ENCODE measurements at places on chromosomes 7 and 10. TPM values are rescaled to one million over a fixed set of nuclear protein-coding genes. Genes with fewer than 3 reads are reported as not detected.

Gene ZNF727
- total RNA-seq, result 0.12 TPM

Gene CPXM2
- not detected for total RNA-seq

Gene PLEKHS1
- 0.05 TPM for total RNA-seq

Gene KAZALD1
- 0.57 TPM for total RNA-seq

Gene MYL10
- not detected for total RNA-seq

Gene LIPK
- total RNA-seq, result not detected

Gene ADCYAP1R1
- total RNA-seq, result not detected

Gene WASL
- total RNA-seq, result 7.5 TPM

Gene TMEM236
- total RNA-seq, result 0.05 TPM

Gene SNX10
- 48.3 TPM for total RNA-seq

Gene TAS2R41
- total RNA-seq, result not detected

Gene KLF14
- not detected for total RNA-seq

Gene TAS2R4
- 0.78 TPM for total RNA-seq

Gene SPAM1
- total RNA-seq, result not detected

Gene CLEC5A
- not detected for total RNA-seq

Gene SHH
- not detected for total RNA-seq

Gene GARIN1A
- 0.73 TPM for total RNA-seq

Gene FZD1
- total RNA-seq, result 0.70 TPM

Gene SPDYE2
- not detected for total RNA-seq

Gene ST8SIA6
- total RNA-seq, result not detected

Gene PIK3CG
- total RNA-seq, result 38.7 TPM

Gene ACTL6B
- total RNA-seq, result not detected

Gene TMEM213
- total RNA-seq, result not detected

Gene OR6V1
- not detected for total RNA-seq

Gene CPN1
- not detected for total RNA-seq

Gene ARHGEF35
- total RNA-seq, result 3.4 TPM

Gene PNLIPRP1
- total RNA-seq, result not detected

Gene ANKRD61
- total RNA-seq, result 0.56 TPM

Gene PIP
- total RNA-seq, result not detected

Gene SPDYE2B
- not detected for total RNA-seq

Gene RASA4
- total RNA-seq, result 50.4 TPM

Gene FAM180A
- total RNA-seq, result not detected

Gene MRLN
- total RNA-seq, result 0.23 TPM

Gene EVX1
- total RNA-seq, result not detected

Gene ENKUR
- total RNA-seq, result not detected

Gene RAPGEF5
- total RNA-seq, result 0.59 TPM

Gene GPNMB
- total RNA-seq, result 0.83 TPM

Gene RPEL1
- not detected for total RNA-seq

Gene AGMO
- not detected for total RNA-seq

Gene CUL1
- total RNA-seq, result 81.3 TPM

Gene DKK1
- total RNA-seq, result not detected

Gene ELMO1
- total RNA-seq, result 113 TPM
